ENCODE measurements at places on chromosomes 1 and 21.

DNA sequence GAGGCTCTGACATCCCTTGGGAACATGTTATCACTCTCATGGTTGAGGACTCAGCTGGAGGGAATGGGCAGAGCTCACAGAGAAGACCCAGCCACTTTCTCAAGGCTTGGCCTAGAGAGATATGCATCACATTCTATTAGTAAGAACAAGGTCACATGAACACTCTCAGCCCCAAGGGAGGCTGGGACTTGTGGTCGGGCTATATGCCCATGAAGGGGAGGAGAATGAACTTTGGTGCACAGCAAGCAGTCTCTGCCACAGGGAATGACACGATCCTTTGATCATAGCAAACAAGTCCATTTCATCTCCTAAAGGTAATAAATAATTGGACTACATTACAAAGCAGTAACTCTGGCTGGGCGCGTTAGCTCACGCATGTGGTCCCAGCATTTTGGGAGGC, 105.7 kb downstream of the SYF2 start:
- DNase-seq: no peak

DNA sequence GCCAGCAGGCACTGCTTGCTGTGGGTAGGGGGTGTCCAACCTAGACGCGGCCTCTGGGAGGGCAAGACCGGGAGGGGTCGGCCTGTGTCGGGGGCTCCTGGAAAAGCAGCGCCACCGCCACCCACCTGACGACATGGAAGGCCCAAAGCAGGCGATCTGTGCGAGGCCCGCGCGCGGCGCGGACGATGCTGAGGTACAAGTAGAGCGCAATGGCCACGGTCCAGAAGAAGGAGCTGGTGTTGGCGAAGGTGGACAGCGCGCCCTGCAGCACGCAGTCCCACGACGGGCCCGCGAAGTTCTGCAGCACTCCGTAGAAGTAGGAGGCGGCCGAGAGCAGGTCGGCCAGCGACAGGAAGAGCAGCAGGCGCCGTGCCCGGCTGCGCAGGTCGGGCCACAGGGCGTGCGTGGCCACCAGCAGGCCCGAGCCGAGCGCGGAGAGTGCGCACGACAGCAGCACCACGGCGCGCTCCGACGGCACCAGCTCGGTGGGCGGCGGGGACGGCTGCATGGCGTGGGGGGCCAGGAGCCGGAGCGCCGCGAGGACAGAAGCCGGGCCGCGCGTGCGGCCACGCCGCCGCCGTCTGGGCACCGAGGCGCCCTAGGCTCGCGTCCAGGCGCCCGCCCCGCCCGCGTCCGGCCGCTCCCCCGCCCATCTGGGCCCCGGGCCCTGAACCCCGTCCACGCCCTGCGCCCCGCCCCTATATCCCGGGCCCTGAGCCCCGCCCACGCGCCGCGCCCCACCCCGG, at the start of gene GPR157:
TSS of gene GPR157 (minus strand) at position 583 of the 746 bp plus-strand sequence. CDS start at position 508, 75 bp downstream.
- peak; percentile 84 for DNase-seq

DNA sequence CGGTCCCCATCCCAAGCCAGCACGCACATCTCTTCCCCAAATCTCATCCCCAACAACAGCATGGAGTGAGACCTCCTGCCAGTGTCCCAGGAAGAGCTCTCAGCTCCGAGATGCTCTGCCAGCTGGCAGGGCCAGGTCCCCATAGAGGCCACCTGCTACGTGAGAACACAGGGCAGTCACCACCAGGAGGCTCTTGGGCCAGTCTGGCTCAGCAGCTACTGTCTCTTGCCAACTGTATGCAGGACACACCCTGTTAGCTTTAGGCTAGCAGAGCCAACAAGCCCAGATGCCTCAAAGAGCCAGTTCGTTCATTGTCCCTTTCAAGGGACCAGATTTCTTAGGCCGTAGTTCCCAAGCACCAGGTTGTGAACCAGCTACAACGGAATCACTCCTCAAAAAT, 36.9 kb downstream of the FBXO2 start:
- no peak for DNase-seq

DNA sequence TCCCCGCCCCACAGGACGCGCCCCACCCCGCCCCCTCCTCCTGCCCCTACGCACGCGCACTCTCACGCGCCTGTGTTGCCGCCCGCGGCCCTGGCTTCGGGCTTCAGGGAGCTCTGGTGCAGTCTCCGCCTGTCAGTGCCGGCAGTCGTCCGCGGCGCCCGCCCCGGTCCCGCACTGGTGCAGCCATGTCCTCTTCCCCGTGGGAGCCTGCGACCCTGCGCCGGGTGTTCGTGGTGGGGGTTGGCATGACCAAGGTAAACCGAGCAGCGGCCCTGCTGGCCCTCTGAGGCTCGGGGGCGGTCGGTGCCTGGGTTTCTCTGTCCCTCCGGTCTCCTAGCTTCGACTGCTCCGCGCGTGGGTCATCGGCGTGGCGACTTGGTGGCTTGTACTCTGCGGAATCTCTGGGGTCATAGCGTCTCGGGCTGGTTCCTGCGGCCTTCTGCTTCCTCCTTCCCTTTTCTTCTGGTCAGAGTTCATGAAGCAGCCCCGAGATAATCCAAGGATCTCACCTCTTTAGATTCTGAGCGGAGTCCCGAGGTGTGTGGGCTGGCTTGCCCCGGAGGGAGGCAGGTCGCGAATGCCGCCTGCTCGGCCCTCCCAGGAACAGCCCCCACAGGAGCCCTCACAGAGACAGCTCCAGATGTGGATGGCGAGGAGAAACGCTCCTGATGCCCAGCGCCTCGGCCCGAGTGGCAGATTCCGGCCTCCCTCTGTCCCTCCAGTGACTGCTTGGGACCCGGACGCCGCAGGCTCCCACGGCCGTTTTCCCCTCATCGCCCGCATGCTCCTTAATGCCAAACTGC, at the start of gene SCP2:
TSS of gene SCP2 (plus strand) at position 65 of the 803 bp plus-strand sequence. CDS start at position 186, 121 bp downstream.
- DNase-seq: peak; percentile 73

GRCh38 chr1:22237433-22238093, 94.7 kb upstream of the WNT4 start:
- no peak for DNase-seq

DNA sequence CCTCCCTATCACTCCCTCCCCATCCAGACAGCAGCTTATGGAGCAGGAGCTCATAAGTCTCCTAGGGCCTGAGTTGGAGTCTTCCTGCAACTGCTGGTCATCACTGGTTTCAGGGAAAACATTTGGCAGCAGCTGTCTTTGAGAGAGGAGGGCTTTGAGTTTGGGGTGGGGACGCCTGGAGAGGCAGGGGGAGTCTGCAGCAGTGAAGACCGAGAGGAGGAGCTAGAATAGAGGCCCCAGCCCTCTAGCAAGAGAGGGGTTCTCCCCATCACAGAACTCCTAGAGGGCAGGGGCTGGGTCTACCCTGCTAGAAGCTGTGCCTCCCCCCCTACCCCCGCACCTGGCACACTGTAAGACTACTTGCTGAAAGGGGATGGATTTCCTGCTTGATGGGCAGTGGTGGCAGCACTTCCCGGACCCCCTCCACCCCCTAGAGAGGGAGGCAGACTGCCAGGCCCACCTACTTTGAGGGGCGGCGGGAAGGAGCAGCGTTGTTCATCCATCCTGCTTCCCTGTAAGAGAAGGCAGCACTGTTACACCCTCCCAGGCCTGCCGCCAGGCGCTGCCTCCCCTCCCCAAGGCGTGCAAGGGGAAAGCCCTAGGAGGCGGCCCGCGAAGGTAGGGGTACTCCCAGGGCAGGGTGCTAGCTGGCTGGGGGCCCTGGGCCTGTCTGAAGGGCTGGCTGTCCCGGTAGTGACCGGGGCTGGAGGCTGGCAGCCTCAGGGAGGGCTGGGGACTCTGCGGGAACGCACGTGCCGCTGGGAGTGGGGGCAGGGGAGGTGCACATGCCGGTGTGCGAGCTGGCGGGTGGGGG, 50.4 kb downstream of the RAP1GAP start:
- DNase-seq: no peak

- no peak for DNase-seq
Measured at GRCh38 chr1:9331558-9332346, 39.1 kb downstream of the SPSB1 start.

Data from liver (tissue), 10 donors.